ENCODE measurements at places on chromosomes 7 and 10.

GRCh38 chr10:72170263-72170662 lies 45.5 kb upstream of the ANAPC16 start:
- DNase-seq, result no peak

DNA sequence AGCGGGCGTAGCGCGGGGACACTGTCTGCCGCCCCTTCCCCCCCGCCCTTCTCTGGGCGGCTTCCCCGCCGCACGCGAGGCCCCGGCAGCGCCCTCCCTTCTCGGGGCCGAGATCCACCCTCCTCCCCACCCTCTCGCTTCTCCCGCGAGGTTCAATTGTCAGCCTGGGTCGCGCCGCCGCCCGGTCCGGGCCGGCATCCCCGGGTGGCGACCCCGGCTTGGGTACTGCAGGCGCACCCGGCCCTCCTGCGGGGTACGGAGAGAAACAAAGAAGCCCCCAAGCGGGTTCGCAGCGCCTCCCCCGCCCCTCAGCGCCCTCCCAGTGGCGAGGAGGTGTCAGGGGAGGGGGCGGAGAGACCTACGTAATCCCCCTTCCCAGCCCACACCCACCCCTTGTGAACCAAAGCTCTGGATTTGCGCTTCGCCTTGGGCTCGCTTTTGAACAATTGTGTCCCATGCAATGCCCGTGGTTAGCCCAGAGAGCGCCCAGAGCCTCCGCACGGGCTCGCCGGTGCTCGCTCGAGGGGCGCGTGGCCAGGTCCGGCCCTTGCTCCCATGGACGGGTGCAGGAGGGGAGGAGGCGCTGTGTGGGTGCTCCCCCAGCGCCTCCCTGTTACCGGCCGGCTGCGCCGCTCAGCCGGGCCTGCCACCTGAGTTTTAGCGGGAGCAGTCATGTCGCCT lies 634 bp downstream of the HECW1 start:
- no peak for DNase-seq

DNA sequence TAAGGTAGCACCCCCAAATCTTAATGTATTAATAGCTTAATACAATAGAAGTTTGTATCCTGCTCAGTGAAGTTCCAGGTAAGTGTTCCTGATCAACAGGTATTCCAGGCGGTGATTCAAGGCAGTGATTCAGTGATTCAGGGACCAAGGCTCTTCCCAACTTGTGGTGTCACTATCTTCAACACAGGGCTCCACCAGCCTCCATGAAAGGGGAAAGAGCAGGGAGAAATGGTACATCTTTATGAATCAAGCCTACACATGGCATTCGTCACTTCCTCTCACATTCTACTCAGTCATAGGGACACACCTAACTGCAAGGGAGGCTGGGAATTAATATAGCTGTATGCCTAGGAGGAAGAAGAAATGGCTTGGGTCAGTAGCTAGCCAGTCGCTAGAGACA lies 5.1 kb downstream of the GOLGA7B start:
- DNase-seq, result no peak

DNA sequence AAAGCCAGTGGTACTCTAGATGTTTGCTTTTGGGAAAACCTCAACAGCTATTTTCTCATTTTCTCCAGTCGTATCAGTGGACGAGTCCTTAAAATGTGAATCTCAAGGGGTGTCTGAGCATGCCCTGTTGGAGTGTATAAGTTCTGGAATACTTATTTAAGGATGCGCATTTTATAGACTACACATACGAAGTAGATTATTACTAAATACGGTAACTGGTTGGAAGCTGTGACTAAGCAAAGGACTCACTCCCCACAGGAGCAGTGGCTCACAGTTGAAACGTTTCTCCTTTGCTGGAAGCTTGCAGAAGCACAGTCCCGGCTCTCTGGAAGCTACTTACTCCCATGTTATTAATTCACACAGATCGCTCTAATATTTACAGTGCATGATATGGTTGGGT lies 90.8 kb upstream of the DNAJB6 start:
- no peak for DNase-seq

GRCh38 chr10:46022978-46023702 lies 7.3 kb downstream of the NCOA4 start:
- peak; percentile 74 for DNase-seq

- no peak for DNase-seq
Observed at GRCh38 chr10:28276384-28276783, 26.5 kb downstream of the MPP7 start.

- no peak for DNase-seq
Observed at GRCh38 chr10:71202314-71202713, 10.1 kb upstream of the UNC5B start.

GRCh38 chr10:92208157-92208720 lies 82.6 kb downstream of the CPEB3 start:
- no peak for DNase-seq

- no peak for DNase-seq
Observed at GRCh38 chr10:119969609-119970008, 77.1 kb downstream of the SEC23IP start.

DNA sequence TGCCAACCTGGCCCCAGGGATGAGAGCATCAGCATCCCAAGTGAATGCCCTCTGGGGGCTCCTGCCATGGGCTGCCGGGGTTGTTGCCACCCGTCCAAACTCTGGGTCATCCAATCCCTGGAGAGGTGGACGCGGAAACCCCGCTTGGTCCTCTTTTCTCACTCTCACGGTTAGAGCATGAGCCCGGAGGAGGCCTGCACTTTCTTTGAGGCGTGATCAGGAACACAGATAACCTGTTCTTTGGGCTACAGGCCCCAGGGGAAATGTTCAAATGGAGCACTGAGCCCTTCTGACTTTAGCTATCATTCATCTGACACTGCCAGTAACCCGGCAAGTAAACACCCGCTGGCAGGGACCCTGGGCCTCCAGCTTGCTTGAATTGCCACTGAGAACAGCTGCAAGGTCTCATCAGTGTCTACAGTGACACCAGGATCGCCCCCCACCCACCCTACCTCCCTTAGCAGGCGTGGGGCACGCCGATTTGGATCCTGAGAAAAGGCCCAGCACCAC lies 29.4 kb upstream of the SLF2 start:
- DNase-seq, result no peak

DNA sequence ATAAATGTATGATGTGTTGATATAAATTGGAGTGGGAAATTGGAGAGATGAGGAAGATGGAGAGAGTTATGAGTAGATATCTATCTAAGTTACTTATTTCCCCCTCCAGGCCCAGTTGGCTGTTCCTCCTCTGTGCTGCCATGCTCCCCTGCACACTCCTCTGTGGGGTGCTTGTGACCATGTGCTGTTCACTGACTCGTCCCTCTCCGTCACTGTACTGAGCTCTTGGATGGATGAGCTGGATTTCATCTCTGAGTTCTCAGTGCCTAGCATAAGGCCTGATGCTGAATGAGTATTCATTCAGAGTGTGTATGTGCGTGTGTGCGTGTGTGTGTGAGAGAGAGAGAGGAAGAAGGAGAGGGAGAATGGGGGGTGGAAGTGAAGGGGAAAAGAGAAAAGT lies 14.5 kb downstream of the OR9A2 start:
- no peak for DNase-seq

DNA sequence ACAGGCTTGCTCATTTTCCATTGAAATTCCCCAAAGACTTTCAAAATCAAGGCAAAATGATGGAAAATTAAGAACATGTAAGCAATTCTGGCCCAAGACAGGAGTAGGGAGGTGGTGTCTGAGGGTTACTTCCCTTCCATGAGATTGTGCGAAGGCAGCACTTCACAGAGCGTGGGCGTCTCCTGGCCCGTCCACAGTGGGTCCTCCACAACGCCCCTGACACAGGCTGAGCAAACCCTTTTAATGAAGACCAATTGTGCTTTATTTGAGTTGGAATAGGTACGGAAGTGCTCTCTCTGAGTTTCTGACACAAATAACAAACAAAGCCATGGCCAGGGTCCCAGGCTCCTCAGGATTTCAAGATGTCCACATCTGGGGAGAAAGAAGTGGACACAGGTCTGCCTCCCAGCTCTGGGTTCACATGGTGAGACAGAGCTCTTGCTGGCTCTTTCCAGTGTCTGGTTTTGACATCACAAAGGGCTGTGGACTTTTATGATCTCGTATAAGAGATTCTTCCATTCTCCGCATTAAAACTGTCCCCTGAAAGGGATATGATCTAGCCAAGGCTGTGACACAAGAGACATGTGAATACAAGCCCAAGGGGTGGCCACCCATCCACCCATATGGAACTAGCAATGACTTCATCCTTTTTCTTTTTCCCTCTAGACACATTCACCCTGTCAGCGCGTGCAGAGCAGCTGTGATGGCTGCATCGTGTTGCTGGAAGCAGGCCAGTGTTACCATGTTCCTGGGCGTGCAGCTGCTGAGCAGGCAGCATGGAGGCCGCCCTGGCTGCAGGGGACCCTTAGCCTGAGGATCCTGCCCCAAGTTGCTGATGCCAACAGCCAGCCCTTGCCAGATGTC lies 145.6 kb downstream of the ADAM12 start:
- DNase-seq, result no peak

- no peak for DNase-seq
Observed at GRCh38 chr7:44838751-44839150, 9.1 kb downstream of the H2AZ2 start.

GRCh38 chr7:7427363-7427762 lies 108.3 kb downstream of the COL28A1 start:
- no peak for DNase-seq

- DNase-seq, result no peak
Observed at GRCh38 chr7:106038916-106039315, 73.2 kb downstream of the SYPL1 start.

DNA sequence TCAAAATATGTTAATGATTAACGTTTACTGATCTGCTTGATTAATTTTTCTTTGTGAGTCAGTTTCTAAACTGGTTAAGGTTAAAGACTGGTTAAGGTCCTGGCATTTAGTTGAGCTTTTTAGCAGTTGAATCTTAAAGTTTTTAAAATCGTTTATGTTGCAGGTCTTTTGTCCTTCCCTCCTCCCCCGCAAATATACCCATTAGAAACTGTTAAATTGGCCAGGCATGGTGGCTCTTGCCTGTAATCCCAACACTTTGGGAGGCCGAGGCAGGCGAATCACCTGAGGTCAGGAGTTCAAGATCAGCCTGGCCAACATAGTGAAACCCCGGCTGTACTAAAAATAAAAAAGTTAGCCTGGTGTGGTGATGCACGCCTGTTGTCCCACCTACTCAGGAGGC lies 100.9 kb downstream of the PODXL start:
- no peak for DNase-seq

GRCh38 chr7:2723138-2723850 lies 35.3 kb downstream of the AMZ1 start:
- no peak for DNase-seq

- DNase-seq, result no peak
Observed at GRCh38 chr10:11337516-11337915, 273.9 kb downstream of the USP6NL start.

GRCh38 chr7:95772771-95773581 lies 622 bp downstream of the DYNC1I1 start:
- DNase-seq, result no peak

DNA sequence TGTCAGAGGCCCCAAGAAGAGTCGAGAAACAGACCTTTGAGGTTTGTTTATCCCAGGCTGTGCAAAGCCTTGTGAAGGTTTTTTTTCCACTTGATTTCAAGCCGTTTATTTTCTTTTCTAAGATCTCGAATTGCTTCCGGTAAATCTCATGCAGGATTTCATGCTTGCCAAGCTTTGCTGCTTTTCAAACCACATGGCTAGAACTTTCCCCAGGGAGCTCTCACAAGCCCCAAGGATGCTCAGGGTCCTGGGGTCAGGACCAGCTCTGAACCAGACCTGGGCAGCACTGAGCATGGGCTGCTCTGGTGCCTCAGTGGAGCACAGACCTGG lies 48.0 kb upstream of the AQP1 start:
- DNase-seq, result no peak

Measured in Panc1 (cell line).